ENCODE measurements at places on chromosomes 13 and 19.

DNA sequence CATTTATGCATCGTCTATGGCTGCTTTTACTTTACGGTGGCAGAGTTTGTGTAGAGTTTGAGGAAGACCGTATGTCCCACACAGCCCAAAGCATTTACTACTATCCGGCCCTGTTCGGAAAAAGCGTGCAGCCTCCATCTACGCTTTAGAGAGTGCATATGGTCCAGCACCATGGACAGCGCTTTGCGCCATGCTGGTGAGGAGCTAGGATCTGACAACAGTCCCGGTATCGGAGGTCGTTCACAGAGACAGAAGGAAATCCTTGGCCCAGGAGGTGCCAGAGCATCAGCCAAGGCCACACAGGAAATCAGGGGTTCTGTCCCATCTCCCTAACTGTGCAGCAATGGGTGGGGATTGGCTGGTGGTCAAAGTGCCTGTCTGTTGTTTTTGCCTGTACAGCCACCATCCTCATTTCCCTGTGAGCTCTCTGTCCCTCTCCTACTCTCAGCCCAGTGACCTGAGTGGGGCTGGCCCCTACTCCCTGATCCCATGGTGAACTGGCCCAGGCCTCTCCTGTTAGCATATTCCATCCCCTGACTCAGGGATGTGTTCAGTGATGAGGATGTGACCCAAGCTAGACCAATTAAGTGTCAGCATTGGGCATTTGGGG is 16.2 kb upstream of the PRODH2 start:
- peak; percentile 18 for DNase-seq

GRCh38 chr19:56161534-56161933 is 14.3 kb upstream of the GALP start:
- DNase-seq: no peak

GRCh38 chr19:18453269-18454024 is 15.5 kb upstream of the ISYNA1 start:
- no peak for DNase-seq

DNA sequence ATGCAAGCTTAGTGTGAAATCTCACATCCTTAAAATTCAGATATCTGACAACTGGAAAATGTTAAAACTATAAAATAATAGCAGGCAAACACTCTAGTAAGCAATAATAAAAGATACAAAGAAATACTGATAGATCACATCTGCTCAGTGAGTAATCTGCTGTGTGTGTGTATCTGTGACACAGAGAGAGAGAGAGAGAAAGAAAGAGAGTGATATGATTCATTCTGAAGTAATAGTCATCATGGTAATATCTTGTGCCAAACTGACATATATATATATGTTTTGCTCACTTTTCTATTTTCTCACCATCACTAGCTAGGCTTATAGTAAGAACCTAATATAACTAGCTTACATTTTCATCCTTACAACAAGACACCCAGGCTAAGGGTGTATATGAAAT is 288.0 kb upstream of the SLITRK6 start:
- peak; percentile 62 for DNase-seq

DNA sequence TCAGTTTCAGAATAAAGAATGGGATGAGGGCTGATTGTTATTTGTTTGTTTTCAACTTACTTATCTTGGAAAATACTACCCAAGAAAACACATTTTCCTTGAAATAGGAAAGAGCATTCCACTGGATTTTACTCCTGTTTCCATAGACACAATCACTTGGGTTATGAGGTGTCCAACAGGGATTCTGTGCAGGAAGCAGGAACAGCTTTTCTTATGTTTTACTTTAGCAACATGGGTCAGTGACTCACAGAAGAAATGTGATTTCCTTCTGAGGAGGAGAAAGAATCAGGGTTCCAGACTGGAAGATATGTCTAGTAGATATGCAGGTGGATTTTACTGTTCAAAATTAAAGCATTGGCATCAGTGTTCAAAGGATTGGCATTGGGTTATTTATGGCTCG is 180.8 kb upstream of the GPC6 start:
- peak; percentile 47 for DNase-seq

DNA sequence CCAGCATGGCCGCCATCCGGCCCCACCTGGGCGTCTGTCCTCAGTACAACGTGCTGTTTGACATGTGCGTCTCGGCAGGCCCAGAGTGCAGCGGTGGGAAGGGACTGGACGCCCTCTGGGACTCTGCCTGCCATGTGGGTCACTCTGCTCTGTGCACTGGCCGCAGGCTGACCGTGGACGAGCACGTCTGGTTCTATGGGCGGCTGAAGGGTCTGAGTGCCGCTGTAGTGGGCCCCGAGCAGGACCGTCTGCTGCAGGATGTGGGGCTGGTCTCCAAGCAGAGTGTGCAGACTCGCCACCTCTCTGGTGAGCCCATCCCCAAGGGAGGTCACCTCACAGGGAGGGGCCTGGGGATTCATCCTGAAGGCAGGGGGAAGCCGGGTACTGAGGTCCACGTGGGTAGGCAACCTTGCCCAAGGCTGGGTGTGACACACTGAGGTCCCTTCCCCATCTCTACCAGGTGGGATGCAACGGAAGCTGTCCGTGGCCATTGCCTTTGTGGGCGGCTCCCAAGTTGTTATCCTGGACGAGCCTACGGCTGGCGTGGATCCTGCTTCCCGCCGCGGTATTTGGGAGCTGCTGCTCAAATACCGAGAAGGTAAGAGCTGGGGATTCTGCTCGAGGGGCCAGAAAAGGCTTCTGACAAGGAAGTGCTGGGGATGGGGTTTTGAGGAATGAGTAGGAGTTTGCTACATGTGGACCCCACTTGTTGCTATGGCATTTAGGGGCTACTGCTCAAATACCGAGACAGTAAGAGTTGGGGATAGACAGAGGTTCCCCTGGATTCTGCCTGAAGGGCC is 11.3 kb downstream of the ABCA7 start:
- no peak for DNase-seq
